ENCODE measurements at places on chromosomes 7 and 10.

- DNase-seq: no peak
Measured at GRCh38 chr10:99693933-99694583, 34.7 kb downstream of the ENTPD7 start.

- DNase-seq: no peak
Measured at GRCh38 chr10:65581426-65582026, 1344.3 kb upstream of the LRRTM3 start.

DNA sequence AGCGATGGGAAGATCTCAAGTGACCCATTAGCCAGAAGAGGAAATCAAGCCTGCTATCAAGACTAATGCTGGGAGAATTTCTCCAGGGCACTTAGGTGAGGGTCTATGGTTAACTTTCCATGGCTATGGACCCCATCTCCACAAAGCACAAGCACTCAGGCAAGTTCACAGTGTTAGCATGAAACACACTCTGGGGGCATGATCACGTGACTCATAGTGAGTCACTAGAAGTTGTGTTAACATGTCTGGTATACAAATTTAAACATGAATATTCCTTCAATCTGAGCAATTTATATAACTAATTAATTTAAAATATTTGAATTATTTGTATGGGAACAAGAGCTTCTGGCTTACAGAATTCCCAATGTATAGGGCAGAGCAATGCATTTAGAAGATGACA, 131.8 kb downstream of the FAM204A start:
- no peak for DNase-seq

DNA sequence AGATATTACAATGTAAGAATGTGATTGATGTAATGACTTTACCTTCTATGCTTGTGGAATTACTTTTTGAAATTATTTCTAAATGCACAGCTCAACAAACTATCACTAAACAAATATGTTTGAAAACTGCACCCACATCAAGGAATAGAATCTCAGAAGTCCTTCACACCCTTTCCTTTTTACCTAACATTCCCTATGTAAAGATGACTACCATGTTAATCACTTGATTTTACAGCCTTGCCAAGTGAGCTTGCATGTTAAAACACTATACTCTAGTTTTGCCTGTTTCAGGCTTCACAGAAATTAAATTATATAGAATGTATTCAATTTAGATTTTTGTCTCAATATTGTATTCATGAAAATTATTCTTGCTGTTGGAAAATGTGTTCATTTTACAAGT, 1169.4 kb upstream of the CELF2 start:
- no peak for DNase-seq

- no peak for DNase-seq
Measured at GRCh38 chr7:91603707-91604106, 276.8 kb downstream of the MTERF1 start.

DNA sequence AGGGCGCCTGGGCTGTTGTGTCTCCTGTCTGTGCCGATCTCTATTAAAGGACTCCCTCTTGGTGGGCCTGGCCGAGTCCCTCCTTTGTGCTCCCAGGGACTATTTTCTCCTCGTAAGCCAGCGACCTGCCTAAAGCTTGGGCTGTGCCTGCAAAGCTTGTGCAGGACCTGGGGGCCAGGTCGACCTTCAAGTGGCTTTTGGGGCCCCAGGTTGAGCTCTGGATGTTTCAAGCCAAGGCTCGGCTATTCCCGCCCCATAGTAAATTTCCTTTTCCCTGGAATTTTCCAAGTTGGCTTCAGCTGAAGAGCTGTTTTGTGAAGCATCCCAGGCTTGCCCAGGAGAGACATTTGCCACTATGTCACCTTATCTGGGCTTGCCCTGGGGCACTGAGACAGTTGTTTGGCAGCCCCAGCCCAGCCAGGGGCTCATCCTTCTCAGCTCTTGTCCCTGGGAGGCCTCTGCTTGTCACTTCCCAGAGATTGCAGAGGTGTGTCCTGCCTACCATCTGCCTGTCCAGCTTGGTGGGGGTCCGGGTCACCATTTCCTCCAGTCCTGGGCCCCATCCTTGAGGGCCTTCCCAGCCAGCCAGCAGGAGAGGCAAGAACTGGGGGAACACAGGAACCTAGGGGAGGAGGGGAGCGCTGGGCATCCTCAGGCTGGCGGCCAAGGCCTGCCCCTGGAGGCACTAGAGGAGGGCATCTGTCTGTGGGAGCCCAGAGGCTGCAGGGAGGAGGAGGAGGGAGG, 20.2 kb downstream of the ZMIZ2 start:
- no peak for DNase-seq

GRCh38 chr10:100883312-100883821, 29.4 kb upstream of the SLF2 start:
- no peak for DNase-seq

All from stimulated activated CD8-positive, alpha-beta memory T cell treated with anti-CD3 and anti-CD28 coated beads, Interleukin-7, amount 100 ng/mL, for 1 hour (primary cell).